Glutamatergic neuron (in vitro differentiated cells): ENCODE measurements at places on chromosomes 12 and 14.

- peak; percentile 33 for DNase-seq
Observed at GRCh38 chr12:47838286-47838931, 18.7 kb upstream of the HDAC7 start.

DNA sequence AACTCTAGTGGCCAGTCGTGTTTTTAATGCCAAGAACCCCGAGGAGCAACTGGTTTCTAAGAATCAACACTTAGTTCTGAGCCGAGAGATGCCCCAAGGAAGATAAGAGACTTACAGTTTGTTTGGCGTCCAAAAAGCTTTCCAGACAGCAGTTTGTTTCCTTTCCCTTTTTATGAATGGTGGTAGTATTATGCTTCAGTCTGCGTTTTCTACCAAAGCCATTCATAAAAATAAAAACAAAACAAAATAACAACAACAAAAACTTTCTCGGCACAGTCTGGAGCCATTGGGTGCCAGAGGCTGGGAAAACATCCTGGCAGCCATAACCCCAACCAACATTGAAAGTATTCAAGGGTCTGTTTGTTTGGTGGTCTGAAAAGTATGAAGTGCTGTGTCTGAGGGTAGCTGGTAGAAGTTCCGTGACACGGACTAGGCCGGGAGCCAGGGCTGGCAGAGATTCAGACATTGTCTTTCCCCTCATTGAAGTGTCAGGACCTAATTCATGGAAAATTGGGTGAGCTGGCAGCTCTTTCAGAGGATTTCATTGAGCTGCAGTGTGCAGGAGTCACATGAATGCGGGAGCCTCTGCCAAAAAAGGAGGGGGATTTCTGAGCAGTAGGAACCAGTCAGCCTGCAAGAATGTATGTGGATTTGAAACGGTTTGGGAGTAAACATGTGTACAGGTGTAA lies 124.2 kb downstream of the HMGA2 start:
- DNase-seq = no peak

- DNase-seq = no peak
Observed at GRCh38 chr14:89748004-89748403, 206.5 kb downstream of the EFCAB11 start.

GRCh38 chr12:100758083-100758482 lies 36.5 kb upstream of the ANO4 start:
- DNase-seq = peak; percentile 20

DNA sequence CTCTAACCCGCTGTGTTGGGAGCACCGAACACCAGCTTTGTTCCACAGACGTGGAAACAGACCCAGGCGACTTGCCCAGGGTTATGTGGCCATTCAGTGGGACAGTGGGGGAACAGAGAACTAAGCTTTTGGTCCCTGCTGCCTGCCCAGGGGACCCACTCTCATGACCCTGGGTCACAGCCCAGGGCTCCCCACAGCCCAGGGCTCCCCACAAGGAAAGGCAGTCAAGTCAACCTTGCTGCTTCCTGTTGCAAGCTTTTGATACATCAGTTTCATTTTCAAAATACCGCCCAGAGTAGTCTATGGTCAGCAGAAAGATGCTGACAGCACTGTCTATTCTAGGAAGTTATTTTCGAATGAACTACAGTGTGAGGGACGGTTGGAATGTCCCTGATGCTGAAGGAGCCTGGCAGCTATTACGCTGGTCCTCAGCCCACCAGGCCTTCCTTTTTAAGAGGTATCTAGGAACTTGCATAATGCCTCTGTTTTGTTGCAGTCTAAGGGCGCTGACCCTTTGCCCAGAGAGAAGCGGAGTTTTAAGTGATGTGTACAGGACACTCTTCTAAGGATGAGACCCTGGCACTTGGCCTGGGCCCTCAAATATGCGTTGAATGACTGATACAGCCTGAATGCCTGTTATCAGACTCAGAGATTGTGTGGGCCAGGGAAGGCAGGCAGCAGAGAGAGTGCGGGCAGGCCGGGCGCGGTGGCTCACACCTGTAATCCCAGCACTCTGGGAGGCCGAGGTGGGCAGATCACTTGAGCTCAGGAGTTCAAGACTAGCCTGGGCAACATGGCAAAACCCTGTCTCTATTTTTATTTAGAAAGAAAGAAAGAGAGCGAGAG lies 12.6 kb upstream of the TTC7B start:
- no peak for DNase-seq
